ENCODE measurements at places on chromosomes 3 and 15.

DNA sequence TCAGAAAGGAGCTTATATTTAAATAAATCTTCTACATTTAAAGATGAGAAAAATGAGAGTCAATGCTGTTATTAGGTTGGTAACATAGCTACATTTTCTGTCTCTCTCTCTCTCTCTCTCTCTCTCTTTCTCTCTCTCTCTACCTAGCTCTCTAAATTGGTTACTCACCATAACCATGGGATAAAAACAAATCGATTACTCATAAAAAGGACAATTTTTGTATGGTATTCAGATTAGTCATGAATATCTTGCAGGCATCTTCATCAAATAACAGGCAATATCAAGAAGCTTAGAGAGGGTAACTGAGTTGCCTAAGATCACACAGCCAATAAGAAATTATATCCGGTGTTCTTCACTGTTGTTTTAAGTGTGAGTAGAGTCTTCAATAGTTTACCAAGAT is 81.8 kb upstream of the ALCAM start:
- no peak for DNase-seq

DNA sequence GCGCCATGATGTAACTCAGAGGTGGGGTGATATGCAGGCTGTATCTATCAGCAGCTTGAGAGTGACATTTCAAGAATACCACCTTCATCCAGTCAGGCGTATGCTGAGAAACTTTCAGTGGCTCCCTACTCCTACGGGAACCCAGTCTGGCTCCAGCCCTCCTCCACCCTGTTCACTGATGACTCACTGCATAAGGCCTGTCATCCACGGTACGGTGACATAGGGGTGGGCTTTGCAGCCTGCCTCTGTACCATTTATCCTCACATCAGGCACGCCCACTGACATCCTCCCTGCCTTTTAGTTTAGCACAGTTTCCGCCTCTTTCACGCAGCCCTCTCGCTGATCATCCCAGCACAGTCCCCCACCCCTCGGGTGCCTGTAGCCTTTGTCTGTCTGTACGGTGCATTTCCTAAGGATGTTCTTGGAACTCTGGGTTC is 11.7 kb downstream of the PXYLP1 start:
- DNase-seq: peak; percentile 54

DNA sequence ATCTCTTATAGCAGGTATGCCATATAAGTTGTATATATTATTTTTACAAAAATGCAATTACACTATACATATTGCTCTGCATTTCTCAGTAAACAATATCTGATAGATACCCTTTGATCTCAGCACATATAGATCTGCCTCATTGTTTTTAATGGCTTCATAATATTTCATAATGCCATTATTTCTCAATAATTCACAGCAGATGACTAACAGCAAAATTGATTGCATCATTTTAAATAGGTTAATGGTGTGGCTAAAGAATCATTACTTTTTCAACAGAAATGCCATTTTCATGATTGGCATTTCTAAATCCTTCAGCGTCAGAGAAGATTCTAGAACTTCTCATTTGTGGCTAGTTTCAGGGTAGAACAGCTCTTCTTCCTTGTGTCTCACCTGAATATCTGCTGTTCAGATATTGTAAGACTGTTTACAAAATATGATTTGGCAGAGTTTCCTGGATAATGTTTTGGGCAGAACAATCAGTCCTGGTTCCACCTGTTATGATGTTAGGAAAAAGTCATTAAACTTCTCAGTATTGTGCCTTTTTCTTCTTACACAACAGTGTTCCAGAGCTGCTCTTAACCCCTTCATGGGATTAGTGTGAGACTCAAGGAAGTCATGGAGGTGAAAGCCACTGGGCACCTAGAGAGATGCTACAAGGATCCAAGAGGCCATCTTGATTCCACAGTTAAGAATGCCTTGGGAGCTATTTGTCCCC is 397.6 kb upstream of the THBS1 start:
- no peak for DNase-seq

DNA sequence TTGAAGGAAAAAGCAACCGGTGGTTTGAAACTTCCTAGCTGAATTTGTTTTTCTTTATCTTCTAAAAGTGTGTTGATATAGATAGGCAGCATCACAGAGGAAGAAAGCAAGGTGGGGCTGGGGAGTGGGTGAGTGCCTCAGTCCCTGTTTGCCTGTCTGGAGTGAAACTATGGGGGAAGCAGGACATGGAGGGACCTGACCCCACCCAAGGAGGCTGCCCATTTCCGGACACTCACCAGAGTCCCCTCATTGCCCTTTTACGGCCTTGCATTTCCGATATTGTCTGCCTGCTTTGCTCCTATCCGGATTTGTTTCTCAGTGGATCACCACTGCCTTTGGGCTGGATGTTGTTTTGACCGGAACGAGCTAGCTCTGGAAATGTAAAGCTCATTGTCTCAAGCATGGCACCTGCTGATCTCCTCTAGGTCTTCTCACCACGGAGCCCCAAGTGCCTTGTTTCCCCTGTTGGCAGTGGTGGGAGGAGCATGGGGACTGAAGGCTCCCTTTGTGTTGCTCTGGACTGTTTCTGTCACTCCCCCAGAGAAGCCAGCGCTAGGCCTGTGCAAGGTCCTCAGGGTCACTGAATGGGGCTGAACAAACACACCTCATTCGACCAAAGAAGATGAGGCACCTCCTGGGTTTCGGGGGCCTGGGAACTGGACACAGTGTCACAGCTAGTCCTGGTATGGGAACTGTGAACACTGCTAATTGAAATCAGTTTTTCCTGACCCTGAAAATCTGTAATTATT is 7.0 kb downstream of the CLDN11 start:
- DNase-seq: no peak

DNA sequence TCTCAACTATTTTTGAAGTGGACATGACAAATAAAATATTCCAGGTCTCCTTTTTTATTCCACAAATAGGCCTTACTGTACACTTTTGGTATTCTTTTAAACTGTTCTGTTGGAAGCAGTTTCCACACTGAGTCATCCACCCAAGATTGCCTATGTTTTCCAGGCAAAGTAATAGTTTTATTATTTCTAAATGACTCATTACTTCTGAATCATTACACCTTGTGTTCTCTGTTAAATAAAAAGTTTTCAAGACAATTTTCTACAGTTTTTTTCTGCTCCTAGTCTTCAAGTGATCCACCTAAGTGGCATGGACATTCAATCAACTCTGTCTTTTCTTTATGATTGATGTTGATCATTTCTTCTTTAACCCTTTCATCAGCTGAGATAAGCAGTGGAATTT is 26.5 kb downstream of the PPP2R3A start:
- no peak for DNase-seq

- DNase-seq: no peak
Observed at GRCh38 chr15:80953001-80953952, 36.3 kb downstream of the MESD start.

DNA sequence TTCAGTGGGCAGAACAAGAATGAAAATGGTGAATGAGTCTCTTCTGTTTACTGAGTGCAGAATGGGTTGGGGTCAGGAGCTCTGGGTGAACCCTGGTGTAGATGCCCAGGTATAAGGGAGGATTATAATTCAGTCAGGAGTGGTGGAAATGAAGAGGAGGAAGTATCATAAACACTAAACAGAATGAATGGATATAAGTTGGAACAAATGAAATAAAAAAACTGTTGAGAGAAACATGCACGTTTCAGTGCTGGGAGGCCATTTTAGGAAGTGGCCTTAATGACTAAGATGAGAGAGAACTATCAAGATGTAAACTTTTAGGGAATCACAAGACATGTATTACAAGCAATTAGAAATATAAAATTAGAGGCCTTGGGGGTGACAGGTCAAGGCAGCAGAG is 32.8 kb upstream of the LEKR1 start:
- DNase-seq: no peak

GRCh38 chr15:79007066-79007465 is 62.2 kb upstream of the CTSH start:
- DNase-seq: no peak

DNA sequence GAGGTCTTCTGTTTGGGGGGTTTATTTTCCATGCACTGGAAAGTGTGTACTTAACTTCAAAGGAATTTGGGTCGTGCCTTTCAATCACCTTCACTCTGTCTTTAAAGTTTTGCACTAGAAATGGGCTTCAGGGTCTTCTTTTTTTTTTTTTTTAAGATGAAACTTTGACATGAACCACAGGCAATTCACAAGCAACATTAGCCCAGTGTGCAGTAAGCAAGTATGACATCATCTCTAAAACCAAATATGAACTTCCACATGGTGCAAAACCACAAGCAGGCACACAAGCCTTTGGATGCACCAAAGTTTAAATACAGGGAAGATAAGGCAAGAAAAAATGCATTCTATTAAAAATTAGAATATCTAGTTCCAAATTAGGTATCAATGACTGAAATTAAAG is 381.9 kb downstream of the ERC2 start:
- DNase-seq: no peak

- DNase-seq: no peak
Observed at GRCh38 chr15:76061700-76062099, 1.9 kb downstream of the TMEM266 start.

DNA sequence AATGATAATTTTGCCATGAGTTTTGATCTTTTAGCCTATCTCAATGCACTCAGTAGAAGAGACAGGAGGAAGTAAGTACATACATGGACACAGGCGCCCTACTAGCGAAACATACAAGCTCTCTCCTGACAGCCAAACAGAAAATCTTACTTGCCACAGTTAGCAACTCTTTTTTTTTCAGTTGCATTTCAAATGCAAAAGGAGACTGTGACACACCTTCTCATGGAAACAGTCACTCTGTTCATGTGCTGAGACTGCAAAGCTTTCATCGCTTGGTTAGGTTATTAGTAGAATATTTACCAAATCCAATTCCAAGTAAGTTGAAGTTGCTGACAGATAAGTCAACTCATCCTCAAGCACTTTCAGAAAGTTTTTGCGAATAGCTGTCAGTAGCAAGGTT is 223.3 kb downstream of the FOXP1 start:
- no peak for DNase-seq

DNA sequence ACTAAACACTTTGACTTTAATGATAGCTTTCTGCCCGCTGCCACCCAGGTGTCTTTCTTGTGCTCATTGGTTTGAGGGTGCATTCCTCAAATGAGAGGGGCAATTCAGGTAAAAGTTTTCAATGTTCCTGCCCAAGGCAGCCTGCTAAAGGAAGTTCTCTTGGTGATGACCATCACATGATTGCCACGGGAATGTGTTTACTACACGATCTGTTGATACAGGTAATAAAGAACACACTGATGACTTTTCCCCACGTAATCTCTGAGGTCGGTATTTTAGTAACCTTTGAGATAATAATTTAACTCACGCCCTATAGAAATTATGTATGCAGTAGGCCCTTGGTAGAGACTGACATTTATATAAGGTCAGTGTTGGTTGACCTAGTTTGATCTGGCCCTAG is 39.3 kb downstream of the FNDC3B start:
- no peak for DNase-seq

- no peak for DNase-seq
Observed at GRCh38 chr3:1532935-1533606, 440.2 kb downstream of the CNTN6 start.

DNA sequence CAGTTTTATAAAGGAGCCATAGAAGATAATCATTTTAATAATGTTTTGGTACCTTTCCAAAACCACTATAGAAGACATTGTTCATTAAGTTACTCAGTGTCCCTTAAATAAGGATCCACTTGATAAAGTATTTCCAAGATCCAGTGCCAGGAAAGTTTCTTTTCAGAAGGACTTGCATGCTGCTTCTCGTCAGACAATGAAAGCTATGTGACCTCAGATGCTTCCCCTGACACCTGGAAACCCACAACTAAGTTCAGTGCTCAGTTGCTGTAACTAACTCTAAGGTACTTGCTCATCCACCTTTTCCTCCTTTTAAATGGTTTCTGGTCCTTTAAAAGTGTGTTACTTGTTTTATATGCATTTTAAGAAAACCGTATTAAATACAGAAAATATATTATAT is 7.3 kb downstream of the SSR3 start:
- no peak for DNase-seq

DNA sequence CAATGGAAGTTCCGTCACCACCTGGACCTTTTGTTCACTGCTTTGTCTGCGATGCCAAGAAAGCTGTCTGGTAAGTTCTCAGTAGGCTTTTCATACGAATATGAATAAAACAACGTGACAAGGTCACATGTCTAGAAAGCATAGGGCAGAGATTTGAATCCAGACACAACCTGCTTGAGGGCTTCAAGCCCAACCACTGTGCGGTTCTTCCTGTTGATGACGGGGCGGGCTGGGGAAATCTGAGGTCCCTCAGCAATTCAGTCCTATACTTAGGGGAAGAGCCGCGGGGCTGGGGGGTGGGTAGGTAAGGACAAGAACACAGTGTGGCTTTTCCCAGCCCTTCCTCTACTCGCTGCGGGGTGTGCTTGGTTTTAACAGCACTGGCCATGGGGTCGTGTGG is 32.4 kb upstream of the SMAD3 start:
- peak; percentile 10 for DNase-seq

DNA sequence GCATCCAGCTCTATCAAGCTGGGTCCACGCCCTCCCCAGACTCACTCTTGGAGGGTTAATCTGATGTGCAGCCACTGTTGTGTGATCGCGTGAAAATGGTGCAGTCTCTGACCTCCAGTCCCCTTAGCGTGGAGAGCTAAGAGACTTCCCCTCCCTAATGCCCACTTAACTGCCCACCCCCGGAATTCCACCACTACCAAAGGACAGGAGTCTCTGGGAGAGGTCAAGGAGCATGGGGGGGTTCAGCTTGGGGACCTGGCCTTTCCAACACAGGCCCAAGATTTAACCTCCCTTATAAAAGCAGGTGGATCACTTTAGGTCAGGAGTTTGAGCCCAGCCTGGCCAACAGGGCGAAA is 48.8 kb downstream of the CCDC12 start:
- DNase-seq: no peak

DNA sequence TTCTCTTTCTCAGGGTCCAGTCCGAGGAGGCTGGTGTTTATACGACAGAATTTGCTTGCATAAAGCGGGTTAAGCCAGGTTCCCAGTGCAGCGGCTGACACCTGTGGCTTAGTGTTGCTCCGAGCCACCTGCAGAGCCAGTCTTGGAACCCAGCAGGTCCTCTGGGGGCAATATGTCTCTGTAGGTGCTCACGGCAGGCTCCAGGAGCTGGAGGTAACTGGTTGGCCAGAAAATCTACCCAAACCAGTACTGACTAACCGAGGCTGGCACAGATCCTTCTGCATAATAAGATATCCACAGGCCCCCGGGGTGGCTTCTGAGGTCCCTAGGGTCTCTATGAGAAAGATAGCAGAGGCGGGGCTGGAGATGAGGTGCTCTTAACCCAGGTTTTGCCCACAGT is 3.2 kb downstream of the MGLL start:
- no peak for DNase-seq

All from T-helper 1 cell (primary cell).